ENCODE measurements at places on chromosomes 1 and 21.

DNA sequence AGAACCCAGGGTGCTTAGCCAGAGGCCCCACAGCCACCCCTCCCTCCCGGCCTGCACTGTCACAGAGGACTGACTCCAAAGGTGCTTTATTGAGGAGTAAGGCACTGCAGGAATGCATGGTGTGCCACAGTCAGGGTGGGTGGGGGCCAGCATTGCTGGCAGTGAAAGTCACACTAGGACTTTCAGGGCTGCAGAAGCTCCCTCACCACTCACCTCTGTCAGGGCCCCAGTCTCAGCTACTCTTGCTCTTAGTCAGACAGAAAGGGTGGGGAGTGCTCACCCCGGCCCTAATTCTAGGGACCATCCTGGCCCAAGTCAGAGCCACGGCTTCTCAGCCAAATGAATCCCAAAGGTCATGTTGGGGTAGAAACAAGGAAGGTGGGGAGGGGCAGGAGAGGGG is 19.4 kb downstream of the KNCN start:
- DNase-seq, result no peak

- DNase-seq, result no peak
These were observed 10.3 kb downstream of the MORN1 start for GRCh38 chr1:2380816-2381591.

DNA sequence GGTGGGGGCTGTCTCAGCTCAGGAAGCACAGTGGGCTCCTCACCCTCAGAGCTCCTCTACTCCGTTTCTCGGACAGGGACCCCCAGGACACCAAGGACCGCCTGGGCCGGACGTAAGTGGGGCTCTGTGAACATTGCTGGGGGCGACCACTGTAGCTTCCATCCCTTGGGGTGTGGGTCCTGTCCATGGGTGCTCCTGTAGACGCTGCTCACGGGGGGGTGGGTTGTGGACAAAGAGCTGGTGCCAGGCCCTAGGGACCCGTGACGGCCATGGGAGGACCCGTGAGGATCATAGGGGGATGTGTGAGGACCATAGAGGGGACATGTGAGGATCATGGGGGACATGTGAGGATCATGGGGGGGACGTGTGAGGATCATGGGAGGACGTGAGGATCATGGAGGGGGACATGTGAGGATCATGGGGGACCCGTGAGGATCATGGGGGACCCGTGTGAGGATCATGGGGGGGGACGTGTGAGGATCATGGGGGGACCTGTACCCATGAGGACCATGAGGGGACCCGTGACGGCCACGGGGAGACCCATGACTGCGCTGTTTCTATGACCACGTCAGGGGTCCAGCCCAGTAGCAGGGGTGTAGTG is 18.1 kb downstream of the COL6A1 start:
- DNase-seq, result no peak

DNA sequence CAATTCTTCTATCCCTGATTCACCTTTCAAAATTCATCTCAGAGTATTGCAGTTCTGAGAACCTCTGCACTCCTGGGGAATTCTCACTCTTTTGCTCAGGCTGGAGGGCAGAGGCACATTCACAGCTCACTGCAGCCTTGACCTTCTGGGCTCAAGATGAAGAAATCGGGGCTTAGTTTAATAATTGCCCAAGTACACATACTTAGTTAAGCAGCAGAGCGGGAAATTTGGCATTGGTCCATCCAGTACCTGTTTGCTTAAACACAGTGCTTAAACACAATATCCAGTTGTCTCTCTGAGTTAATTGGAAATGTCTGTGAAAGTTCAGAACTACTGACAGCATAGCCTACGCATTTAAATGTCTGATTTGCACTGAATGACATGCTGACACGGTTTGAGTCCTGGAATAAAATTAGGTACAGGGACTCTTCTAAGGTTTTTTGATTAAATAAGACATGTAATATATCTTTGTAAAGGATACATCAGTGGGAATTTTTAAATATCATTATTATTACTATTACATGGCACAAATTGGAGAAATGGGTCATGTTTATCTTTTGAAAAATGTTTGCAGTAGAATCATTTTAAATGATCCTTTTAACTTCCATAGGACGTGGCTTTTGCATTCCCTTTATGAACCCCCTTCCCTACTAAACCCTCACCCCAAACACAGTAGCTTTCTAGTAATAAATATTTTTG is 337.4 kb downstream of the SRGAP2C start:
- DNase-seq, result peak; percentile 61
